ENCODE measurements at places on chromosomes 5 and 9.
A peak's percentile ranks its signal among the peaks of the same experiment; 100 is the strongest.

DNA sequence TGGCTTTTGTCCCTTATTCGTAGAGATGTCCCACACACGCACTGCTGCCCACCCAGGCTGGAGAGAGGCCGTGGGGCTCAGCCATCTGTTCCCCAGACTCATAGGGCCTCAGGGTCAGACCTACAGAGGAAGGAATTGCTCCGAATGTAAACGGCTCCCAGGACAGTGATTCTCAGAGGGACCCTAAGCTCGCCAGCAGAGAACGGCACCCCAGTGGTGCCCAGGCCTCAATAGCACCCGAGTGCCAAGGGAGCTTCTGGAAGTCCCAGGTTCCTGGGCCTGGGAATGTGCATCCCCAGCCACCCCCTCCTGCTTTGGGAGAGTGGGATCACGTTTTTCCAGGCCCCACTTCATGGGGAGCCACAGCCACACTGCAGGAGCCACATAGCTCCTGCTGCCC, 32.9 kb upstream of the CNOT6 start:
- DNase-seq, result no peak

GRCh38 chr9:94638335-94639060, 820 bp downstream of the FBP1 start:
- no peak for DNase-seq

GRCh38 chr5:68154119-68154857, 61.3 kb upstream of the PIK3R1 start:
- DNase-seq, result no peak

DNA sequence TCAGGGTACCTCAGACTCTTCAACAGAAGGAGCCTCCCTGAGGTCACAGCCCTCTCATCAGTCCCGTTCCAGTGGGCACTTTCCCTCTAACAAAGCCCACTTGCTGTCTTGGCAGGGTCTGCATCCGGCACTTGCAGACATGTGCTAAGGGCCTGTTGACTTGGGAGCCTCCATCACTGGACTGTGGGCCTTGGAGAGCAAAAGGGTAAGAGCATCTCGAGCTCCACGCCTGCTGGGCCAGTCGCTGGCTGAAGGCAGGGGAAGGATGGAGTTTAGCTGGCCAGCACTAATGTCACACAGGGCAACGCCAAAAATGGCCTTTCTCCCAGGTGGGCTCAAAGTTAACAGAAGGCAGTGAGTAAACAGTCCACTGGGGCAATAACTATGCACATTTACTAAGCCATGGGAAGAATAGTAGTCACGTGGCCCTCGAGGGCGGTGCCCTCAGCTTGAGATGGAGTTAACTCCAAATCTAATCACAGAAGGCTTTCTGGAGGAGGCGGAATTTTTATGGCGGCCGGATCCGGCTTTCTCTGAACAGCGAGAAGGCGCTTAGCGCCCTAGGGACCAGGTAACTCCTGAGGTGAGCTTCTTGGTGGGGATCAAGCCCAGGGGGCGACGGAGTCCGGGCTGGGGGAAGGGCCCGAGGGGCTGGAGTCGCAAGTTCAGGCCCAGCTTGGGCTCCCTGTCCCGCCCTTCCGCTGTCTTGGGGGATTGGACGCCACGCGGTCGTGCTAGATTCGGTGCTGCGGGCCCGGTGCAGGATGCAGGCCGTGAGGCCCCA, 2.0 kb upstream of the NSD1 start:
- DNase-seq, result no peak

DNA sequence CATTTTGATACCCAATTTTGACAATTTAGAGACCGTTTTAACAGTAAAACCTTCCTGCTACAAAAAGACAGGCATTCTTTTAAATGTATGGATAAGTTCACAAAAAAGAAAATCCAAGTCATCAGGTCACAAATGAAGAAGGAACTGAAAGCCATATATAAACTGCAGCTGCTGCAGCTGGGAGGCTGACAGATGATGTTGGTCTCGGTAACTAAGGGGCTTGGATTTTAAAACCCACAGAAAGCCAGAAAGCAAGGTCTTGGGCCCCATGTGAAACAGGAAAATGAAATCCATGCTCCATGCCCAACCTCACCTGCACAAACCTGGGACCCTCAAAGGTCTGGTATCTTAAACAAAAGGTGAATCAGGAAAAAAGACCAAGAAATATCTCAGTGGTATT, 15.7 kb upstream of the C5orf34 start:
- no peak for DNase-seq

- DNase-seq, result no peak
Measured at GRCh38 chr5:109191153-109191558, 218.6 kb downstream of the PJA2 start.

DNA sequence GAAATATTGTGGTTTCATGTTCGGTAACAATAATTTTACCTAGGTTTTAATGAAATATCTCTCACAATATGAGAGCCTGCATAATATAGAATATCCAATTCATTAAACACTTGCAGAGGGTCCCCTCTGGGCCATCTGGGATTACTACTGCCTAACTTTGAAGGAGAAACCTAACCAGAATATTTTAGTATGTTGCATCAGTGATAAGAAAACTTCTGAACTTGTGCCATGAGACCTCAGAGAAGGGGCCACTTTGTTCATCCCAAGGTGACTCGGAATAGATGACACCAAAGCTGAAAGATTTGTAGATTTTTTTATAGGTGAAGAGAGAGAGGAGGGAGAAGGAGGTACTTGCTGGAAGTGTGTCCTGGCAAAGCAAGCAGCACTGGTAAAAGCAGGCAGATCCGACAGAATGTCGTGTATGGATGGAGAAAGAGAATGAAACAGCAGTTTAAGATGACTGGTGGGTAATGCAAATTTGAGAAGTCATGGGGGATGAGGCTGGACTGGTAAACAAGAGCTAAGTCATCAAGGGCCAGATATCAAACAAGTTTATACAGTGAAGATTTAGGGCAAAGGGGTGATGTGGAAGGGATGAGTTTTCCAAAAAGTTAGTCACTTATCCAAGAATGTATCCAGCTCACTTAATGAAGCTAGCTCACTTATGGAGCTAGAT, 372.3 kb downstream of the ADGRV1 start:
- no peak for DNase-seq

- no peak for DNase-seq
Measured at GRCh38 chr5:108688485-108688884, 59.2 kb upstream of the FER start.

- no peak for DNase-seq
Measured at GRCh38 chr9:134186471-134187109, 22.2 kb upstream of the RNU6ATAC start.

GRCh38 chr5:145772466-145772865, 62.7 kb downstream of the PRELID2 start:
- DNase-seq, result no peak

DNA sequence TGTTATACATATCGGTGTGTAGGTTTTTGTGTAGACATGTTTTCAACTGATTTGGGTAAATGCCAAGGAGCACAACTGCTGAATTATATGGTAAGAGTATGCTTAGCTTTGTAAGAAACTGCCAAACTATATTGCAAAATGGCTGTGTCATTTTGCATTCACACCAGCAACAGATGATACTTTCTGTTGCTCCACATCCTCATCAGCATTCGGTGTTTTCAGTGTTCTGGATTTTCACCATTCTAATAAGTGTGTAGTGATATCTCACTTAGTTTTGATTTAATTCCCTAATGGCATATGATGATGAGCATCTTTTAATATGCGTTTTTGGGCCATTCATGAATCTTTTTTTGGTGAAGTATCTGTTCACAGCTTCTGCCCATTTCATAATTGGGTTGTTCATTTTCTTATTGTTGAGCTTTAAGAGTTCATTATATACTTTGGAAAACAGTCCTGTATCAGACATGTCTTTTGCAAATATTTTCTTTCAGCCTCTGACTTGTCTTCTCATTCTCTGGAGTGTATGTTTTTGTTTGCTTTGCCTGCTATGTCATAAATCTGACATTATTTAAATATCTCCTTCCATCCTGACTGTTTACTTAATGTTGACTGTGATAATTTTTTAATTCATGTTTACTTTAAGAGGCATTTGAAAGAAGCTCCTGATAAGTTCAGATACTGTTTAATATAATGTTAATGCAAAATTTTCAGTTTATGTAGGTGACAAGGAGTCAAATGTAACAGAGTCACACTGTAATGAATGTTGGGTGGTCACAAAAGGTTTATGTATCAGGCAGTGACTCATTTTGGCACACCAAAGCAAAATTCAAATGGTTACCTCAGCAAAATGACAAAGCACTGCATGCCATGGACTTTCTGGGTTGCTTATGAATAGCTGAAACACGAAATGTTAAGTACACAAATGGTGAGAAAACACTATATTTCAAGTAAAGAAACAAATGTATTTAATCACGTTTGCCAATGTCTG, 181.1 kb upstream of the DAB2 start:
- no peak for DNase-seq

DNA sequence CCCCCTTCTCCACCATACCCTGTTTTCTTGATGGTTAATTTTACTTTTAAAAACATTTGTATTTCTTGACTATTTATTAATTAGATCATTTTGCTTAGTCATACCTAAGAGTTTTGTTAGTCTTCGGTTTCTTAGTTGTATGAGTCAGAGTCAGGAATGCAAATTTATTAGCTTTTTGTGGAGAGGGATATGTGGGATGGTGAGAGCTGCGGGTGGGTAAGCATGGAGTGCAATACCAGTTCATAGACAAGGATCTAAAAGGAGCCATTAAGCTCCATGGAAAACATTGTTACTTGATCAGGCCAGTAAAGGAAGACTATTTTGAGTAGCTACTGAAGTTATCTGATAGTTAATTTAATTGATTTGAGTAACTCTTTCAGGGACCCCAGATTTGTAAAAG, 77.5 kb downstream of the ZSWIM6 start:
- no peak for DNase-seq

- DNase-seq, result no peak
Measured at GRCh38 chr5:151023047-151023615, 2.7 kb downstream of the GPX3 start.

DNA sequence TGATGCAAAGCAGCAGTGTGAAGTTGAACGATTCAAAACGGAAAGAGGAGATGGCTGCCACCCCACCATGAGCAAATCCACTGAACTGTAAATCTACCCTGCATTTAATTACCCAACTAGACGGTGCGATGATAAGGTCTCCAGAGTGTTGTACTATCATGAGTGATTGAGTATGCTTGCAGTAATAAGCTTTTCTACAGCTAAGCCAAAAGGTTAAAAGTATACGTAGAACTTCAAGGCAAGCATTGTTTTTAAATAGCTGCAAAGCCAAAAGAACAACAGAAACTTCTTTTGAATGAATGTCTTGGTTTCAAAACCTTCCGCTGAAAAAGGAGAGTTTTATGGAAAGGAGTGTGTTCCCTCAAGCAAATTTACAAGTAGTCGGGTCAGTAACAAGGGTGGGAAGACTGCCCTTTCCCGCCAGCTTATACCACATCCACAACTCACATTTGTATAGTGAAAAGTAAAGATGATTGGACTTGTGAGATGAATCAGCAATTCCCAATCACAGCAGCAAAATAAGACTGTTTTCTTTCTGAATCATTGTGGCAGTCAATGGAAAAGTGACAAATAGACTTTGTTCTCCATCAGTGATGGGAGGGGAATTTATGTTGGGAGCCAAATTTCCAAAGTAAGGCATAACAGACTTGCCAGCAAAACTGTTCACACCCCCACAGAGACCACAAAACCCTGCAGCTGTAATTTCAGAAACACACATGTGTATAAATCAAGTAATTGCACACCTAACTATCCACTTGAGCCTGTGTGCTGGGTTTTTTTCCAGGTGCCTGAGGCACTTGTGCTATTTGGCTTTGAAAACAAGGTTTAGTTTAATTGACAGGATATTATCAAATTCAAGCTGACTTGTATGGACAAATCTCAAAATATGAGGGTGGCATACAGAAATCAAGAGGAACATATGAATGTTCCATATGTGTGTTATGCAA, 407.7 kb upstream of the GRAMD2B start:
- DNase-seq, result no peak

DNA sequence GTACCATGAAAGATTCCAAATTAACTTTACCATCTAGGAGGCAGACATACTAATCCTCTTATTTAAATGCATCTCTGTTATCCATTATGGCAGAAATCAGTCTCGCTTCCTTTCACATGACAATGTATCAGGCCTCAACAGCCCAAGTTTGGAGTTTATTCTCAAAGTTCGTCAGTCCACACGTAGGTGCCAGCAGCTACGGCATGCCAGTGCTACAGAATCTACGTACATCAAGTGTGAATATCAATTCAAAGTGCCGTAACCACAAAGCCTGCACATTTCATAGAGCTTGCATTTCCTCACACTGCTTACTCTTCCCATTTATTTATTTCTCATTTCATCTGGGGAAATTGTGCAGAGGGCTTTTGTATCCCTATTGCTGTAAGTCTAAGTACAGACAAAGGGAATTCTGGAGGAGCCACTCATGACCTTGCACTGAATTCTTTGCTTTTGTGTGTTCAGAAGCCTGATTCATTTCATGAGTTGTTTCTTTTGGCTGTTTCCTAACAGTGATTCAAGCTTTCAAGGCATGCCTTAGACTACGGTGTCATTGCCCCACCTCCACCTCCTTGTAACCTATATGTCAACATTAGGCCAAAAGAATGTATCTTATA, 10.0 kb downstream of the ENC1 start:
- DNase-seq, result no peak

DNA sequence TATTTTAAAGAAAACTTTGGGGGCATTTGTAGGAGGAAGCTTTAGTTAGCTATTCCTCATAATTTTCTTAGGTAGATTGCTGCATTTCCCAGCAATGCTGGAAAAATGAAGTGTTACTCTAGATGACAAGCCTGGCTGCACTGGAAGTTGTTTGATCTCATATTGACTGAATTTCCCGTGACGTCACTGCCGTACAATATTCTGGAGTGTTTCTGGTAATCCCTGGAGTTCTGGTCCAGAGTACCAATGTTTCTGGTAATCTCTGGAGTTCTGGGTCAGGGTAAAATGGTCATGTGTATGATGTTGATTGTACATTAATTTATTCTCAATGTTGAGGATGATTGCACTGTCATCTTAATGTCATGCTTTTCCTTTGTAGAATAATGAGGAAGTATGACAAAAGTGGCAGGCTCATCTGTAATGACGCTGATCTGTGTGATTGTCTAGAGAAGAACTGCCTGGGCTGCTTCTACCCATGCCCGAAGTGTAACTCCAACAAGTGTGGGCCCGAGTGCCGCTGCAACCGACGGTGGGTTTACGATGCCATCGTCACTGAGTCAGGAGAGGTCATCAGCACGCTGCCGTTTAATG, 26.2 kb downstream of the ARL14EPL start:
- DNase-seq, result no peak

GRCh38 chr5:80711938-80712337, 57.2 kb upstream of the DHFR start:
- DNase-seq, result peak; percentile 37

DNA sequence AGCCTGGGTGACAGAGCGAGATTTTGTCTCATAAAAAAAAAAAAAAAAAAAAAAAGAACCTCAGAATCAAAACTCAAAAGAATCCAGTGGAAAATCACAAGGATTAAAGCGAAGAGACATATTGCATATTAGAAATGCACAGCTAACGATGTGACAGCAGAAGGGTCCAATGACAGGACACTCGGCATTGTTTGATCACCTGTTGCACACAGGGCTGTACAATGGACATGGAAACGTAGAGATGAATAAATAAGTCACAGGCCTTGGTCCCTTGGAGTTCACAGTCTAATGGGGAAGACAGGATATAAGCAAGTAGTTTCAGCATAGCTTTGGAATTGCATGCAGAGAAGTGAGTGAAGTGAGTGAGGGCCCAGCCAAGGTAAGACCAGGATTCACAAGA, 25.9 kb upstream of the PIK3R1 start:
- DNase-seq, result no peak

GRCh38 chr9:135579889-135580660, 18.5 kb downstream of the PAEP start:
- no peak for DNase-seq
